ENCODE measurements at places on chromosomes 13 and 19. TPM values are rescaled to one million over a fixed set of nuclear protein-coding genes. Genes with fewer than 3 reads are reported as not detected.

ZNF283 gene
- total RNA-seq, result 5.2 TPM

MRPL34 gene
- 92.9 TPM for total RNA-seq

OR7D2 gene
- not detected for total RNA-seq

LAIR1 gene
- 4.9 TPM for total RNA-seq

PLPP2 gene
- 0.51 TPM for total RNA-seq

MZT1 gene
- total RNA-seq, result 28.6 TPM

DNA sequence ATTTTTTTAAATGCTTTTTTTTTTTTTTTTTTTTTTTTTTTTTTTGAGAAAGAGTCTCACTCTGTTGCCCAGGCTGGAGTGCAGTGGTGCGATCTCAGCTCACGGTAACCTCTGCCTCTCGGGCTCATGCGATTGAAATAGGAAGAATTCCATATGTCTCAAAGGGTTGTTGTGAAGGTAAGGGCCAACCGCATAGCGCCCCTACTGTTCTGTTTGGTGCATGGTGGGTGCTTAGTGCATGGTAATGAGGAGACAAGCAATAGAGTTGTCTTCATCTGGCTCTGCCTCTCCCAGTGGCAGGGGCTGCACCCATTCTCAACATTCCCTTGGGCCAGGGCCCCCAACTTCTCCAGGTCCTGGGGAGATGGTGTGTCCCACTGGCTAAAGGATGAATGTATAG lies 68.7 kb downstream of the RASL11A start:
- peak; percentile 58 for DNase-seq

- DNase-seq, result no peak
Measured at GRCh38 chr19:35975608-35976214, 19.3 kb upstream of the SDHAF1 start.

DNA sequence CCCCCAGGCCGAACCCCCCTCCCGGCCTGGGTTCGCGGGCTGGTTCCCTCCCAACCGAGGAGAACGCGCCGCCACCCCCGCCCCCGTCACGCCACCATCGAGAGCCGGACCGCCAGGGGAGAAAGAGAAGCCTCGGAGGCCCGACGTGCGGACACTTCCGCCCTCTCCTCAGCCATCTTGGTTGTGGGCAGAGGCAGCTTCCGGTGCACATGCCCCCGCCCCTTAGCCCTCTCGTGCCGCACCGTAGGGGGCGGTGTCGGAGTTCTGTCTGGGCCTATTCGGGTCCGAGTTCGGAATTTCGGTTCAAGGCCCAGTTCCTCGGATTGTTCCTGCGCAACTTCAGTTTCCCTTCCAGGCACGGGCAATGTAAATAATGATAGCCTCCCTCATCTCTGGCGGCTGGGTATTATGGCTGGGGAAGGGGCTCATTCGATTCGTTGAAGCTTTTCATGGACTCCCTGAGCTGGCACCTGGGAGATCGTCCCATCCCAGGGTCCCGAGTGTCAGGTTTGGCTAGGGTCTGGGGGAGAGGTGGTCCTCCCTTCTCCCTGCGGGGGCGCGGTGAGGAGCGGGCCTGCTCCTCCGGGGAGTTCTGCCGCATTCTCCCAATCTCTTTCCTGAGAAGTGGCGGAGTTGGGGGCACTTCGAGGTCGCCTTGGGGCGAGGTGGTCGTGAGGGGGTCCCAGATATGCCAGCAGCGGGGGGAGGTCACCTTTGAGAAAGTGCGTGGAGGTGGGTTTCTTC lies at the start of the genes IER2 and STX10:
IER2 (plus strand) TSS at position 225 of the 744 bp plus-strand sequence. CDS start 2,776 bp downstream, outside the sequence.
STX10 (minus strand) TSS at position 189 of the 744 bp plus-strand sequence. CDS start 202 bp downstream, outside the sequence.
- DNase-seq, result peak; percentile 96

DNA sequence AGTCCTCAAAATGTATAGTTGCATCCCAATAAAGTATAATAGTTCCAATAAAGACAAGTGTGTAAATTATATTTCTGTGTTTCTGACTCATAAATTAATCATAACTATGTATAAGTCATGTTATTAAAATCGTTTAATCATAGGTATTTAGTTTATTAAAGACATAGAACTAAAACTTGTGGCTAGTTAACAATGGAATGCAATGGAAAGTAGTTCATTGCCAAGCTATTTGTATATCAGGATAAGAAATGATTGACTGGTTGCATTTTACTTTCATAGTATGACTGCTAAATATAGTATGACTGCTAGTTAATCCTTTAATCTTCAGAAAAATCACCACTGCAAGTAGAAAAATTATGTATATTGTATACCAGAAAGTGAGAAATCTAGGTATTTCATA lies 16.9 kb downstream of the COG3 start:
- no peak for DNase-seq

GRCh38 chr19:55550321-55550650 lies 4.9 kb upstream of the SBK3 start:
- DNase-seq, result no peak

GRCh38 chr19:42196011-42197001 lies 21.2 kb downstream of the DEDD2 start:
- no peak for DNase-seq

- no peak for DNase-seq
Measured at GRCh38 chr13:28704919-28705318, 13.9 kb downstream of the SLC46A3 start.

GRCh38 chr19:18435842-18436670 lies 1.9 kb downstream of the ISYNA1 start:
- DNase-seq, result no peak

DNA sequence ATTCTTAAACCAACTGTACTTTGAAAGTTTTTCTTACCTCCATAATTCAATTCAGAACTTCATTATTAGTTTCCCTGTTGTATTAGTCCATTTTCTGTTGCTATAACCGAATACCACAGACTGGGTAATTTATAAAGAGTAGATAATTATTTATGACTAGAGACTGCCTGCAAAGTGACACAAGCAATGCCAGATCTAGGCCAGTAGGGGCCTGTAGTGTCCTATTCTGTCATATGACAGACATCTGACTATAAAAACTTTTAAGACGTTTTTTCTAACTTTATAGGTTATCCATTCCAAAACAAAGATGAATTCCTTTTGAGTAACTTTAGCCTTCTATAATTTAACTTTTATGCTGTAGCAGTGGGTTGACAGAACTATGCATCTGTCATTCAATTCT lies 2783.8 kb downstream of the PCDH9 start:
- no peak for DNase-seq

- no peak for DNase-seq
Measured at GRCh38 chr13:28356561-28357021, 138.3 kb downstream of the FLT1 start.

DNA sequence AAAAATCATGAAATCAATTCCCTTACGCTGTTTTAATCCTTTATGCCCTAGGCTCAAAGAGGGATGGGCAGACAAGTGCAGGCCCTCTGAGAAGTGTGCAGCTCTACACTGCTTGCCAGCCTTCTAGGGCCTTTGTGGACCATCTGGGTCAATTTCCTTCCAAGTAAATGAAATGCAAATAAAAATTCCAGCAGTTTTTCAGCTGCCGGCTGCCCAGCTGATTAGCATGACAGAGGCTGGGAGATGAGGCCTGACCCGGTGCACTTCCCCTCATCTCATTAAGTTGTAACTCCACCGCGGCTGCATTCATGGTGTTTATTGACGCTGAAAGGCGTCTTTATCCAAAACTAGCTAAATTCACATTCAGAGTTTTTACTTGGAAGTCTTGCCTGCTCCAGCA lies 47.5 kb upstream of the GSX1 start:
- DNase-seq, result no peak

GRCh38 chr19:5651361-5651760 lies 28.5 kb downstream of the SAFB start:
- DNase-seq, result no peak

DNA sequence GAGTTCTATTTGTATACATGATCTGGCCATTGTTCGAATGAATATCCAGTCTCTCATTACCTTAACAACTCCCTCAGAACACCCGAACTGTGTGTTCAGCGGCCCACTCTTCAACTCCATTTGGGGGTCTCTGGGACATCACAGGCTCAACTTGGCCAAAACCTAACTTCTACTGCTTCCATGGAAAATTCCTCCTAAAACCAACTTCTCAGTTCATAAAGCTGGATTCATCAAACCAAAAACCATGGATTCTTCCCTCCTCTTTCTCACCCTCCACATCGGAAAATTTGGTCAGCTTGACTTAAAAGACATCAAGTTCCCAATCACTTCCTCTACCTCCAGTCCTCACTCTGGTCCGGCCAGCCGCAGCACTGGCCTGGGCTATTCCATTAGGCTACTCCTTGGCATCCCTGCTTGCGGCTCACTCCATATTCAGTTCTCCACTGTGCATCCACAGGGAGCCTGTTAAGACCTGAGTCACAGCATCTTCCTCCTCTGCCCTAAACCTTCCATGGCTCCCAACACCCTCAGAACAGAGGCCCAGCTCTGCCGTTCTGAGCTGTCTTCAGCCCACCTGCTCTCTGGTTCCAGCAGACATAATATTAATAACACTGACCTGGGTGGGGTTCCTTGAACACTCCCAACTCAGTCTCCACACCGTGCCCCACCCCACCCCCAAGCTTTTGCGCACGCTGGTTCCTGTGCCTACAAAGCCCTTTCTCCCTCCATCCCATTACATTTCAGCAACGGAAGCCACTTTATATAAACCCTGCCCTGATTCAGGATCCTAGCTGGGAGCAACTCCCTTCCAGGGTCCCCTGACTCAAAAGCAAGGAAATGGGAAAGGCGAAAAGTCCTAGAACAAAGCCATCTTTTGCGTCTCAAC lies 1.1 kb downstream of the ZNF792 start:
- DNase-seq, result peak; percentile 29

- DNase-seq, result no peak
Measured at GRCh38 chr13:67118277-67118676, 111.9 kb downstream of the PCDH9 start.

DNA sequence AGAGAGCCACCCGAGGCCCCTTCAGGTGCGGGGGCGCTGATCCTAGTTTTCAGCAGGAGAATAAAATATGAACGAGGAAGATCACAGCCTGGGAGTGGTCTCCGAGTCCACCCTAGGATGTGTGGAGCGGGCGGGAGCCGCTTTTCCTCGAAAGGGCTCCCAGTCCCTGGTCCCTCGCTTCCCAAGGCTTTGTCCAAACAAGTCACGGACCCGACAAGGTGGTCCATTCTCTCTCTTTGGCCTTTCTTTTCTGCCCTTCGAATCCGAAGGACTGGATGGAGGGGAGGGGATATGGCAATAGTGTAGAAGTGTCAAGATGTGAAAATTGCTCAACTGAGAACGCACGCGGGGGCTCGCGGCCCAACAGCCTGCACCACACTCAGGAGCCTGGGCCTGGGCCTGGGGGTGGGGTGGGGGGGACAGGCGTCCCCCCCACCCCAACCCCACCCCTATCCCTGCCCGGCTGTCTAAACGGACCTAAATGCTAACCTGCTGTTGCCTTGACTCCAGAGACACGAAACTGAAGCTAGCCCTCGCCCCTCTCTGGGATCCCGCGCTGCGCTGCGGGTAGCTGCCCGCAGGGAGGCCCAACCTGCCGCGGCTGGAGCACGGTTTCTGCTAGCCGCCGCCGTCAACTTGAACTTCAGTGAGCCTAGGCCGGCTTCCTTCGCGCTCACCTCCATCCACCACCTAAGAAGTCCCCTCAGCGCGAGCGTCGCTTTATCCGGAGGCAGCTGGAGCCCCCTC lies 7.1 kb downstream of the ZIC2 start:
- peak; percentile 12 for DNase-seq

DNA sequence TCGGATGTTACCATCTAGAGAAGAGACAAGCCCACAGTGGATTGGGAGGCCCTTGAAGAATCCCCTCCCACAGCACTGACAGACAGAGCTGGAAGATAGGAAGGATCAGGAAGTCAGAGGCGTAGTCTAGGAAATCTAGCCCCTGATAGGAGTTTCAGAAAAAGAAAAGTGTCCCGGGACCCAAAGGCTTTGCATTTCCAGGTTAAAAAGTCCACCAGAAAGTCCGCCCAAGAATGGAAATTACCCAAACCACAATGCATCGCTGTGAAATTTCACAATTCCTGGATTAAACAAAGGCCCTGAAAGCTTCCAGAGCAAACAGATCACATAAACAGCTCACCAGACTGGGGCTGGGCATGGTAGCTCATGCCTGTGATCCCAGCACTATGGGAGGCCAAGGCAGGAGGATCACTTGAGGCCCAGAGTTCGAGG lies 146.9 kb downstream of the KDM4B start:
- DNase-seq, result no peak

- no peak for DNase-seq
Measured at GRCh38 chr13:104466016-104466415, 1399.8 kb upstream of the SLC10A2 start.

- DNase-seq, result no peak
Measured at GRCh38 chr19:2113439-2114211, 16.9 kb downstream of the IZUMO4 start.

DNA sequence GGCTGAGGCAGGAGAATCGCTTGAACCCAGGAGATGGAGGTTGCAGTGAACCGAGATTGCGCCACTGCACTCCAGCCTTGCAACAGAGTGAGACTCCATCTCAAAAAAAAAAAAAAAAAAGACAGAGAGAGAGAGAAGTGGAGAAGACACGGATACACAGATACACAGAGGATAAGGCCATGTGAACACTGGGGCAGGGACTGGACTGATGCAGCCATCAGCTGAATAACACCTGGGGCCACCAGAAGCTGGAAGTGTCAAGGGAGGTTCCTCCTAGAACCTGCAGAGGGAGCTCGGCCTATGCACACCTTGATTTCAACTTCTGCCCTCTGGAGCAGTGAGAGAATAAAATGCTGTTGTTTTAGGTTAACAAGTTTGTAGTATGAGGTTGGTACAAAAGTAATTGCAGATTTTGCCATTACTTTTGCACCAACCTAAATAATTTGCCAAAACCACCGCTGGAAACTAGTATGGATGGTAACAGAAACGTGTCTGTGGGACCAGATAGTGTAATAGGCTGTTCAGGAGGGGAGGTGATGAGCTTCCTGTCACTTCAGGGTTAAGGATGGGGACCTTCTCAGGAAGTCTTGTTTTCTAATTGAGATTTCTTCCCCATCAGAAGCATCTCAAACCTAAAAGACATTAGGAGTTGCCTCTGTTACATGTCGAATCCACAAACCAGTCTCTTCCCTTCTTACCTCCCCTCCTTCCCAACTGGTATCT lies 36.4 kb upstream of the IGSF23 start:
- DNase-seq, result peak; percentile 32

DNA sequence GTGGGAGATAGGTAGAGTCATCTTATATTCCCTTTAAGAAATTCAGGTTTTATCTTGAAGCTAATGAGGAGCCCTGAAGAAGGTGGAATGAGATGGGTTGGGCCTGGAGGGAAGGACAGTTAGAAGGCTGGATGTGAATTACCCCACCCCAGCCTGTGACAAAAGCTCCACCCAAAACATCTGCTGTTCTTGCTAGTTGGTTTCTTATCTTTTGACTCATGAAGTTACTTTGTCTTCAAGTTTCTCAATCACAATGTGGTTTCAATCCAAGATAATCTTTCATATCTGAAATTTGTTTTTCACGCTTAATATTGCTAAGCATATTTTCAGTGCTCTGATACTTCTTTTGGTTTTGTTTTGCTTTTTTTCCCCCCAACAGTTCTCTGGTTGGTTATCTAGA lies 38.3 kb upstream of the HMGB1 start:
- DNase-seq, result peak; percentile 32

GRCh38 chr13:66180836-66181235 lies 1049.3 kb downstream of the PCDH9 start:
- DNase-seq, result no peak

Measured in activated CD4-positive, alpha-beta memory T cell treated with anti-CD3 and anti-CD28 coated beads for 36 hours (primary cell).